ENCODE measurements at places on chromosomes 4 and X. TPM values are rescaled to one million over a fixed set of nuclear protein-coding genes. Genes with fewer than 3 reads are reported as not detected.

The SPATA18 gene
- 1.6 TPM for total RNA-seq

GRCh38 chr4:4726051-4726450 is 133.4 kb upstream of the MSX1 start:
- DNase-seq, result no peak
- no peaks in the 10 kb centered on the region for H3K4me1 ChIP-seq
- H3K36me3 ChIP-seq, result no peaks in the 10 kb centered on the region
- no peaks in the 10 kb centered on the region for H3K27me3 ChIP-seq

- no peaks in the 10 kb centered on the region for H3K27me3 ChIP-seq
- DNase-seq, result no peak
- no peak overlapping the region for H3K27ac ChIP-seq
- no peaks in the 10 kb centered on the region for H3K4me1 ChIP-seq
- no peaks in the 10 kb centered on the region for H3K36me3 ChIP-seq
Observed at GRCh38 chrX:96919672-96920071, 36.0 kb downstream of the RPA4 start.

The ZCCHC12 gene
- not detected for total RNA-seq

DNA sequence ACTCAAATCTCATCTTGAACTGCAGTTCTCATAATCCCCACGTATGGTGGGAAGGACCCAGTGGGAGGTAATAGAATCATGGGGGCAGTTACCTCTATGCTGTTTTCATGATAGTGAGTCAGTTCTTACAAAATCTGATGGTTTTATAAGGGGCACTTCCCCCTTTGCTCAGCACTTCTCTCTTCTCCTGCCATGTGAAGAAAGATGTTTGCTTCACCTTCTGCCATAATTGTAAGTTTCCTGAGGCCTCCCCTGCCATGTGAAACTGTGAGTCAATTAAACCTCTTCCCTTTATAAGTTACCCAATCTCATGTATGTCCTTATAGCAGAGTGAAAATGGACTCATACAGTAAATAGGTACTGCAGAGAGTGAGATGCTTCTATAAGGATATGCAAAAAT is 1050.6 kb upstream of the GRIA3 start:
- no peaks in the 10 kb centered on the region for H3K27me3 ChIP-seq
- H3K36me3 ChIP-seq, result no peaks in the 10 kb centered on the region
- no peak for DNase-seq
- no peaks in the 10 kb centered on the region for H3K4me1 ChIP-seq
- no peak overlapping the region for H3K27ac ChIP-seq

DNA sequence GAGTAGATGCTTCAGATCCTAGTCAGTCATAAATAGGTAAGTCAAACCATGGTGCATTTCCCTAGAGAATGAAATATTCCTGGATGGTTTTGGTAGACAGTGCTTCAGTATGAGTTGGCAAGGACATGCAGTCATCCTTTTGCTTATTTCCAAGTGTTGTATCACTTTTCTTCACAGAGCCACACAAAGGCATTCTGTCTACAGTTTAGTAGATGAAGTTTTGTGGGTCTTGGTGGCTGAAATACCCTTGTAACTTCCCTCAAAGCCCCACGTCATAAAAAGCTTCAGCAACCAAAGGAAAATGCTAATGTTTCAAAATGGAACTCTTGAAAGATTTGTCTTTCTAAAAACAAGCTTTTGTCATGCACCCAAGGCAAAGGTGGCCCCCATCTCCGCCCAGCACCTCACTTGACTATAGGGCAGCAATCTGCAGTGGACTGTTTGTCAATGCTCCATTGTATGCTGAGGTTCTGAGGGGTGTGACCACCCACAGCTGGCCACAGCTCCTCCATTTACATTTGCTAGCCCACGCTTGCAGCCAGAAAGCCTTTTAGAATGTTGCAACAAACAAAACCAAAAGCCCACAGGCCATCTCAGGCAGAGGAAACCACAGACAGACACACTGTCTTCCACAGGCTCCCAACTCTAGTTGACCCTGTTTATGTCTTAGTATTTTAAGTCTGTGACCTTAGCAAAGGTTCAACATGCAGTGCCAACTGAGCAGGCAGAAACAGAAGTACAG is 87.1 kb upstream of the FAM9C start:
- H3K4me3 ChIP-seq, result no peak overlapping the region
- no peak for DNase-seq
- no peaks in the 10 kb centered on the region for H3K27me3 ChIP-seq
- no peaks in the 10 kb centered on the region for H3K36me3 ChIP-seq
- no peak overlapping the region for H3K27ac ChIP-seq
- no peaks in the 10 kb centered on the region for H3K4me1 ChIP-seq

The ARHGEF38 gene
- 0.15 TPM for total RNA-seq

GRCh38 chr4:169640261-169640870 is 20.0 kb downstream of the CLCN3 start:
- no peak overlapping the region for H3K27ac ChIP-seq
- no peak overlapping the region for H3K4me3 ChIP-seq
- no peaks in the 10 kb centered on the region for H3K27me3 ChIP-seq
- DNase-seq, result no peak

- no peak overlapping the region for H3K4me3 ChIP-seq
- no peak for DNase-seq
- no peaks in the 10 kb centered on the region for H3K4me1 ChIP-seq
- H3K27me3 ChIP-seq, result no peaks in the 10 kb centered on the region
Observed at GRCh38 chrX:3191201-3191600, 149.9 kb downstream of the ARSF start.

DNA sequence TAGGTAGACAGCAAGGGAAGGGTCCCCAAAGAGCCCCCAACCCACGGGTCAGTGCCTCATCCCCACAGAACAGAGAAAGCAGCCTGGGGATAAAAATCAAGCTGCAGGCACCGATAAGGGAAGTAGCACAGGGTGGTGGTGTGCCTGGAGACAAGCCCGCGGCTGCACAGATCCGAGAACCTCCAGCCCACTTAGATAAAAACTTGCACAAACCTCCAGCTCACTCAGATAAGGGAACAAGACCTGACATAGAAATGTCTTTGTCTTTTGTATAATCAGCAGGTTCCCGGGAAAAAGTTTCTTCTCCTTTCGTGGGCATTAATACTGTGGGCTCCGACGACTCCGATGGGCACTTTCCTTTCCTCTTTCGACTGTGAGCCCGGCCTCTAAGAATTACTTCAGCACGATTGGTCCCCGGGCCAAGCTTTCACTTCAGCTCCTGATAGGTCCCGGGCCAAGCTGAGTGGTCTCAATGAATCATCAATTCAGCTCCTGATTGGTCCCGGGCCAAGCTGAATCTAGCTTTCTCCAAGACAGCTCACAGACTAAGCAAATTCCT is 32.4 kb downstream of the PRDX4 start:
- no peak overlapping the region for H3K27ac ChIP-seq
- no peaks in the 10 kb centered on the region for H3K27me3 ChIP-seq
- no peaks in the 10 kb centered on the region for H3K4me1 ChIP-seq
- no peak for DNase-seq
- H3K4me3 ChIP-seq, result no peak overlapping the region

- H3K36me3 ChIP-seq, result no peaks in the 10 kb centered on the region
- no peak overlapping the region for H3K4me3 ChIP-seq
- H3K27me3 ChIP-seq, result no peaks in the 10 kb centered on the region
- no peak for DNase-seq
- H3K4me1 ChIP-seq, result no peaks in the 10 kb centered on the region
Observed at GRCh38 chr4:57410331-57411052, 300.3 kb upstream of the IGFBP7 start.

The UGT2B17 gene
- total RNA-seq, result 1.0 TPM

The GABRG1 gene
- not detected for total RNA-seq

- no peaks in the 10 kb centered on the region for H3K4me1 ChIP-seq
- no peaks in the 10 kb centered on the region for H3K36me3 ChIP-seq
Observed at GRCh38 chrX:142637206-142637605, 388.5 kb upstream of the SPANXN4 start.

- H3K36me3 ChIP-seq, result no peaks in the 10 kb centered on the region
- no peak for DNase-seq
- no peak overlapping the region for H3K27ac ChIP-seq
- no peak overlapping the region for H3K4me3 ChIP-seq
- H3K4me1 ChIP-seq, result peaks cover 17% of the 10 kb centered on the region
Observed at GRCh38 chrX:2697306-2697705, 6.2 kb downstream of the CD99 start.

- no peaks in the 10 kb centered on the region for H3K36me3 ChIP-seq
- no peaks in the 10 kb centered on the region for H3K27me3 ChIP-seq
- no peak overlapping the region for H3K4me3 ChIP-seq
- DNase-seq, result no peak
Observed at GRCh38 chr4:141425124-141425523, 204.4 kb downstream of the ZNF330 start.

DNA sequence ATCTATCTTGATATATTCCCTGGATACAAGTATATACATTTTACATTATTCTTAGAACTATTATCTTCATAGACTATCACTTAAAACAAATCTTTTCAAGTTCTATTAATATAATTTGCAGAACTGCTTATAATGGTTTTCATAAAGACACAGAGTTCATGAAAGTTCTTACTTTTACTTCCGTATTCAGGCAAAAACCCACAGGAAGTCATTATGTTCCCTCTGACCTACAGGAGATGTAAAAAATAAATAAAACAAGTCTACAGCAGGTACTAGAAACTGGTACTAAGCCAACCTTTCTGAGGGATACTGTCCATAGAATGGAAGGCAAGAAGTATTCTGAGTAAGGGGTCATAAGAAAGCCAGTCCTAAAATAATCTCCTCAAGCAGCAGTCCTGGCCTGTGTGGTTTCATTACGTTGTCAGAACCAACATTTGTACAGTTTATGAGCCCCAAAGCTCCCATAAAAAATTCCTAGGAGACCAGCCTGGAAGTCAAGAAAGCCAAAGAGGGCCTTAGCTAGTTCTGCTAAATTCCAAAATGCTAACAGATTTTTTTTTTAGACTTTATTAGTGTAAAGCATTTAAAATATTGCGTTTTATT is 68.6 kb downstream of the CAMK2D start:
- H3K4me1 ChIP-seq, result no peaks in the 10 kb centered on the region
- H3K27me3 ChIP-seq, result no peaks in the 10 kb centered on the region
- DNase-seq, result no peak
- H3K36me3 ChIP-seq, result no peaks in the 10 kb centered on the region
- no peak overlapping the region for H3K4me3 ChIP-seq
- H3K27ac ChIP-seq, result no peak overlapping the region

DNA sequence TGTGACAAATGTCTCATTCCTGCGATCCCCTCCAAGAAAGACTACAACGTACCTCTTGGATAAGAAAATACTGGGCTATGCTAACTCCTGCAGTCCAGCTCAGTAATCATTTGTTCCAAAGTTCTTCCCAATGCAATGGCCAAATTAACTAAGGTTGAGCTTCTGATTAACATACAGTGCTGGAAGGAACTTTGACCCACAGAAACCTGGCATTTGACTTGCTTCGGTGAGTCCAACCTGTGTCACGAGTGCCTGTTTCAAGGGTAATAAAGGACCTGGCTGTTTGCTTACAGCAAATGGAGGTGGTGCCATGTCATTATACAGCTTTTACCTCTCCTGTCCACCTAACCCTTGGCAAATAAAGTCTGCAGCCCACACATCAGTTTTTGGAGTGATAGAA is 83.2 kb downstream of the RBM47 start:
- no peak overlapping the region for H3K4me3 ChIP-seq
- DNase-seq, result peak; percentile 86
- H3K27me3 ChIP-seq, result no peaks in the 10 kb centered on the region
- peak overlapping the region; percentile 84 for H3K27ac ChIP-seq

DNA sequence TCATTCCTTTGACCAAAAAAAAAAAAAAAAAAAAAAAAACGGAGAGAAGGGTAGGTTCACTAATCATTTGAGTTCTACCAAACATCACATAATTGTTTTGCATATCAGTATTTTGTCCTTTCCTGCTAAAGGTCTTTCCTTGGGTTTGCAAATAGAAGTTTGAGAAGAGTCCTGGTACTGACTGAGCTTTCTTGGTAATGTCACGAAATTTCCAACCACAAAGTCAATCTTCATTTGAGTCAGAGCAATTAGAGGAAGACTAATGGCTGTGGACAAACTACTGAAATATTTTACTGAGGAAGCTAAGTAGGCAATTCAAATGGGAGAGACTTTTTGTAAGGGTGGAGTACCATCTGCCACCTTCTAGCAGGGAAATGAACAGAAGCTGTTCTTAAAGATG is 21.7 kb upstream of the CD40LG start:
- no peaks in the 10 kb centered on the region for H3K27me3 ChIP-seq
- no peak overlapping the region for H3K27ac ChIP-seq
- no peak for DNase-seq
- H3K4me3 ChIP-seq, result no peak overlapping the region

DNA sequence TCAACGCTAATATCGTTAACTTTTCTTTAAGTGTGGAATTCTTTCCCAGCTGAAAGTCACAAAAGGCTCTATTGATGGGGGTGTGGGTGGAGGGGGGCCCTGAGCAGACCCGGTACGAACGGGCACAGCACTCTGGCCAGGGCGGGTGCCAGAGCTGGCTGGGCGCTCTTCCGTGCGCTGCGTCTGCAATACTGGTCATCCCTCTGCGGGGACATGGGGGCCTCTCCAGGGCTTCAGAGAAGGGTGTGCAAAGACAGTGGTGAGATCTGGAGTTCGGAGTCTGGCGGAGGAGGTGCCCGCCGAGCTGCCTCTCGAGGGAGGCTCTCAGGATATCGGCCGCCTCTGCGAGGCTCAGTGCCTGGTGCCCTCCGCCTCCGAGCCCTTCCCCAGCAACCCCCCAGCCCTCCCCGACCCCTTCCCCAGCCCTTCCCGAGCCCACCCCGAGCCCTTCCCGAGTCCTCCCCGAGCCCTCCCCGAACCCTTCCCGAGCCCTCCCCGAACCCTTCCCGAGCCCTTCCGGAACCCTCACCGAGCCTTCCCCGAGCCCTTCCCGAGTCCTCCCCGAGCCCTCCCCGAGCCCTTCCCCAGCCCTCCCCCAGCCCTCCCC is 34.3 kb downstream of the FGFRL1 start:
- no peaks in the 10 kb centered on the region for H3K4me1 ChIP-seq
- H3K27me3 ChIP-seq, result no peaks in the 10 kb centered on the region
- no peak overlapping the region for H3K4me3 ChIP-seq
- DNase-seq, result peak; percentile 40
- no peak overlapping the region for H3K27ac ChIP-seq

GRCh38 chr4:61298178-61298740 is 98.1 kb downstream of the ADGRL3 start:
- no peak overlapping the region for H3K27ac ChIP-seq
- H3K4me3 ChIP-seq, result no peak overlapping the region
- DNase-seq, result no peak
- no peaks in the 10 kb centered on the region for H3K36me3 ChIP-seq

- peaks cover 4% of the 10 kb centered on the region for H3K4me1 ChIP-seq
- no peak overlapping the region for H3K27ac ChIP-seq
- DNase-seq, result no peak
- no peaks in the 10 kb centered on the region for H3K36me3 ChIP-seq
- no peaks in the 10 kb centered on the region for H3K27me3 ChIP-seq
Observed at GRCh38 chr4:1768367-1769034, 24.6 kb upstream of the FGFR3 start.

- H3K36me3 ChIP-seq, result no peaks in the 10 kb centered on the region
- H3K27ac ChIP-seq, result no peak overlapping the region
- no peak for DNase-seq
- H3K4me1 ChIP-seq, result no peaks in the 10 kb centered on the region
- no peak overlapping the region for H3K4me3 ChIP-seq
Observed at GRCh38 chr4:174316546-174316945, 32.8 kb downstream of the CEP44 start.

The MAGEA6 gene
- not detected for total RNA-seq
